ENCODE measurements at places on chromosomes 3 and 15.

DNA sequence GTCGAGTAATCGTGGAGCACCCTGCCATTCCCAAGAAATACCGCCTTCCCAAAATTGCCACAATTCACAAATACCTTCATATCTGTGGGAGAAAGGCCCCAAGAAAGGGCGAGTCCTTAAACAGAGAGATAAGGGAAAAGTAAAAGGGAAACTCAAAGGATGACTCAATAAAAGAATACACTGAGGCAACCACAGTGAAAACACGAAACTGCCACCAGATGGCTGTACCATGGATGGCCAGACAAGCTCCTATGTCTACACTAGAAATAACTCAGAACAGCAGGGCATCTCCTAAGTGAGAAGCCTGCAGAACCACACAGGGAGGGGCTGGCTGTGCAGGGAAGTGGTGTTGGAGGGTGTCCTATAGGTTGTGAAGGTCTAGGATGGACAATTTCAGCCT lies 25.0 kb downstream of the SRGAP3 start:
- no peak for DNase-seq

DNA sequence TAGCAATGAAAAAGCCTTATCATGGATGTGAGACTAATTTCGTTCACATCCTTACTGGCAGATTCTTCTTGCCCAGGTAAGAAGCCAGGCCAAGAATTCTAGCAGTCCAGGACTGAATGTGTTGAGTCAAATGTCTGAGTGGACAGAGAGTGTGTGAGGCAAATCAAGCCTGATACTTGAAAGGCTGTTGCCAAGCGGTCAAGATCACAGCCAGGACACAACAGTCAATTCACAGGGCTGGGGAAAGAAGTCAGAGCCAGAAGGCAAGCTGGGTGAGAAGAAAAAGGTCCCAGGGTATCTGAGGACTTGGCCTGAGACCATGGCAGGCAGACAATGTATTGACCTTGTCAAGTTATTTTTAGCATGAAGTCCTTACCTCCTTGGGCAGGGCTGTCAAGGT lies 301.3 kb downstream of the ZNF385D start:
- DNase-seq = no peak

DNA sequence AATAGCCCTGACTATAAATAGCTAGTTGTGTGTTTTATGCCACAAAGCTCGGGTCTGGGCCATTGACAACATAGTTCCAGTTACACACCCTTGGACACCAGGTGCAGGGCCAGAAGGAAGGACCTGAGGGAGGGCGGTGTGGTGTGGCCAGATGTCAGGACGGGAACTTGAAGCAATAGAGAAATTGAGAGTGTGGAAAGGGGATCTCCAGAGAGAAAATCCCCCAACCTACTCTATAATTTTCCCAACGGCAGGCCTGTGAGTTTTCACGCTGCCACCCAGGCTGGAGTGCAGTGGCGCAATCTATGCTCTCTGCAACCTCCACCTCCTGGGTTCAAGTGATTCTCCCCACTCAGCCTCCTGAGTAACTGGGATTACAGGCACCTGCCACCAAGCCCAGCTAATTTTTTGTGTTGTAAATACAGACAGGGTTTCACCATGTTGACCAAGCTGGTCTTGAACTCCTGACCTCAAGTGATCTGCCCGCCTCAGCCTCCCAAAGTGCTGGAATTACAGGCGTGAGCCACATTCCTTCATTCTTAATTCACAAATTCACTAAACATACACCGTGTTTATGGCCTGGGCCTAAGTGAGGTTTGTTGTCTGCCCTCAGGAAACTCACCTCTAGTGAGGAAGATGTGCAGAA lies 70.8 kb upstream of the KLF13 start:
- DNase-seq = no peak

DNA sequence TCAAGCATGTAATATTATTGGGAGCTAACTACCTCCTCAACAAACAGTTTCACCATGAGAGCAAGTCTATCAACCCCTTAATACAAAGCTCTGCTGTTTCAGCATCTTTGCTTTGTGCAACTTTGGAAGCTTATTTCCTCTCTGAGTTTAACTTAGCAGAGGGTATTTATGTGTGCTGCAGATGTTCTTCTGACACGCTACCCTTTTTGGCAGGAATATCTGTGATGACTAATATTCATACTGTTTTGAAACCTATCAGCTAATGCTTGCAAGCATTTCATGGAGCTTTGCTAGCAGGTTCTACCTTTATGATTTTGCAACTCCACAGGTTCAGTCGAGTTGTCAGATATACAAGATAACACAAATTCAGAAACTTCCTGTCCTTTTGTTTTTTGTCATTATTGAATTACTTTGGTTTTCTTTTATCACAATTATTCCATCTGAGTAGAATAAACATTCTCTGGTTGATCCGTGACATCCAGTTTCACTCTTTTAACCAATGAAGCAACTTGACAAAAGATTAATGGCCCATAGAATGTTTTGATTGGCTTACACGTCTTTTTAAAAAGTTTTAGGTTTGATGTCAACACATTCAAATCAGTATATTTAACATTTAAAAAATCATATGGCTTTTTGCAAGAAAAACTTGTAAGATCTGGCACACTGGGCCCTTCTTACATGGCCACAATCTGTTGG lies 1.7 kb upstream of the SLC9A9 start:
- DNase-seq = no peak

Measured in T1000 (cell line).